ENCODE measurements at places on chromosomes 12 and 14.

- no peak for DNase-seq
Observed at GRCh38 chr12:47149146-47149545, 69.4 kb upstream of the AMIGO2 start.

GRCh38 chr12:108400056-108400455 lies 60.9 kb upstream of the CMKLR1 start:
- DNase-seq: no peak

- no peak for DNase-seq
Observed at GRCh38 chr14:106787626-106788025, 1261.2 kb downstream of the TMEM121 start.

GRCh38 chr12:53719649-53720048 lies 7.6 kb downstream of the CALCOCO1 start:
- DNase-seq: no peak

- DNase-seq: no peak
Observed at GRCh38 chr12:5570416-5570815, 138.5 kb downstream of the NTF3 start.

- no peak for DNase-seq
Observed at GRCh38 chr12:93273834-93274564, 103.7 kb upstream of the NUDT4 start.

- DNase-seq: no peak
Observed at GRCh38 chr12:87720967-87721366, 308.2 kb downstream of the C12orf50 start.

DNA sequence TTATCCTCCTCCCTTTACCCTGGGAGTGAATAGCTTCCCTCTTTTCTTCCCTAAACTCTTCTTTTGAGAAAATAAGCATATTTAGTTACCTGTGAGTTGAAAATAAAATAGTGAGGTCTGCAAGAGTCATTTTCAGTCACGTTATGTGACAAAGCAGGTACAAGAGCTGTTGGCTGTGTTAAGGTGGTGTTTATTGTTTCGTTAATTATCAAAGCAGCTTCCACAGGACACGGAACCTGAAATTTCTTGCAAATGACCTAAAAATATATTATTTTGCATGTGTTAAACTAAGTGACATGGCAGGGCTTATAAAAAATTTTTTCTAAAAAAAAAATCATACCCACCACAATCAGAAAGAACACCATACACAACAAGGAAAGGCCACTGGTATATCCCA lies 8.3 kb downstream of the SLC38A2 start:
- no peak for DNase-seq

DNA sequence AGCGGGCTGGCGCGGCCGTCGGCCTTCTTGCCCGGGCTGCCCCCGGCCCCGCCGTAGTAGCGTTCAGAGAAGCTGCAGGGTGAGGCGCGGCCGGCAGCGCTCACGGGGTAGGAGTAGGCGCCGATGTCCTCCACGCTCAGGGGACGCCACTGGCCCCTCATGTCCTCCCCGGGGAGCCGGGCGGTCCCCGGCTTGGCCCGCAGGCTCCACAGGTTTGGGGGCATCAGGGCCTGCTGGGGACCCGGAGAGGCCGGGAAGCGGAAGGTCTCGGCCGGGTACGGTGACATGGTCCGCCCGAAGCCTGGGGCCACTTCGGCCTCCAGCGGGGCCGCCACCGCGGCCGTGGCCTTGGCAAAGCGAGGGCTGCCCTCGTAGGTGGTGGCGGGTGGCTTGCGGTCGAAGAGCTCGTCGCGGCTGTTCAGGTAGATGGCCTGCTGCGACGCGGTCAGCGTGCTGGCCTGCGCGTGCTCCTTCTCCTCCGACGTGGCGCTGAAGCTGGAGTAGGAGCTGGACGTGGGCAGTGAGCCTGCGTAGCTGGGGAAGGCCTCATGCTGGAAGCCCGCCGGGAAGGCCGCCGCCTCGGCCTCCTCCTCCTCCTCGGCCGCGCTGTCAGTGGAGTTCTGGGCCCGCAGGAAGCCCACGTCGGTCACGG lies 48.7 kb downstream of the BEGAIN start:
- no peak for DNase-seq

DNA sequence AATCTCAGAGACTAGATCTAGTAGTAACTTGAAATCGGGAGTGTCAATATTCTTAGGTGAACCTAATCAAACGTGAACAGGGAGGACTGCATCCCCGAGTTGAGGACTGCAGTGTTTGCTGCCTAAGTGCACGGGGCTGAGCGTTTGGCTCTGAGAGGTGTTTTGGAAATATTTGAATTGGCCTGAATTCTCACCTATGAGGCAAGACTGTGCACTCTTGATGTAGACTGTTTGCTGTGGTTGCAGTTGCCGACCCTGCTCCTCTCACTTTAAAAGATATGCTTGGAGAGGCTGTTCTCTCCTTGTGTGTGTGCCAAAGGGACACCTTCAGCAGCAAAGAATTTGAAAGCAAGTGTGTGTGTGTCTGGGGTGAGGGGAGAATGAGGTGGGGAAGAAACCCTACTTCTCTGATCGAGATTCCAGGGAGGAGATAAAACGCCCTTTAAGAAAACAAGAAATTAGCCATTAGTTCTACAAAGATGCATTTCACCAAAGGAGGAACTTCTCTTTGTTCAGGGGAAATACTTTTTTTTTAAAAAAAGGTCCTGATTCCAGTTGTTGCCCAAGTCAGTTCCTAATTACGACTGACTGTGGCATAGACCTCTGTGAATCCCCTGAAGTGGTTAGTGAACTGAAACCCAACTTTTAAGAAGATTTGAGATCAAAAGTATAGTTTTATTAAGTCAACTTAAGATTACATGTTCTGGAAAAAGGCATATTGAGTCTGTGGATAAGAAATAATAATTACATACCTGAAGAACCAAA lies 106.6 kb downstream of the DYRK2 start:
- DNase-seq: no peak

DNA sequence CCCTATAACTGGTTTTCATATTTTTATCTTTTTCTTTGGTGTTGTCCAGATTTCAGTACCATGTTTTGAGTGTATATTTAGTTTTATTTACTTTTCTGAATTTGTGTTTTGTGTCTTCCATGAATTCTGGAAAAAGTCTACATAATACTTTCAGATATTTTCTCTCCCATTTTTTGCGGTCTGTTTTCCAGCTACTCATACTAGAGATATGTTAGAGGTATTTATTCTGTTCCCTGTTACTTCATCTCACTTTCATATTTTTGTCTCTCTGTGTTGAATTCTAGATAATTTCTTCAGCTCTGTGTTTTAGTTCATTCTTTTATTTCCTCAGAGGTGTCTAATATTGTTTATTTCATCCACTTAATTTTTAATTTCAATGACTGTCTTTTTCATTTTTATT lies 74.2 kb downstream of the IFT81 start:
- DNase-seq: no peak

DNA sequence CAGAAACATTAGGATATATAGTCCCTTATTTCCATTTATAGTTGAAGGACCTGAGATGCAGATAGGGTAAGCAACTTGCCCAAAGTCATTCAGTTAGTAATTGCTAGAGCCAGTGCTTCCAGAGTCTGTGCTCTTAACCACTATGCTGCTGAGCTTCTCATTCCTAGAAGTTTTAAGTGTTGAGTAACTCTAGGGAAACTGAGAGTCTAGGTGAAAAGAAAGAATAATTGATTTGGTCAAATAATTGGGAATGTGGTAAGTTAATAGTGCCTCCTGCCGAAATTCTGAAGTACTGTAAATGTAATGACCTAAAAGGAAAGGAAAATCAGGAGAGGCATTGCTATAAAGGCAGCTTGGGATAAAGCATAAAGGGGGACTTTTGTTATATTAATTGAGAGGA lies 14.1 kb downstream of the PYROXD1 start:
- DNase-seq: no peak

DNA sequence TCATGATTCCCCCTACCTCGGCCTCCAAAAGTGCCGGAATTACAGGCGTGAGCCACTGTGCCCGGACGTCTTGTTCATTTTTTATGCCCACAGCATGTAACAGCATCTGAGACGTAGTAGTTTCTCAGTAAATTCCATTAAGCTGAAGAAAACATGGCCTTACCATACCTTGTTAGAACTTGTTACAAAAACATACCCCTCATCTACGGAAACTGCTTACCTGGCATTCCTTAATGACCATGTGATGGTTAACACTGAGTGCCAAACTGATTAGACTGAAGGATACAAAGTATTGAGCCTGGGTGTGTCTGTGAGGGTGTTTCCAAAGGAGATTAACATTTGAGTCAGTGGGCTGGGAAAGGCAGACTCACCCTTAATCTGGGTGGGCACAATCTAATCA lies 186.8 kb downstream of the CEP128 start:
- DNase-seq: no peak

DNA sequence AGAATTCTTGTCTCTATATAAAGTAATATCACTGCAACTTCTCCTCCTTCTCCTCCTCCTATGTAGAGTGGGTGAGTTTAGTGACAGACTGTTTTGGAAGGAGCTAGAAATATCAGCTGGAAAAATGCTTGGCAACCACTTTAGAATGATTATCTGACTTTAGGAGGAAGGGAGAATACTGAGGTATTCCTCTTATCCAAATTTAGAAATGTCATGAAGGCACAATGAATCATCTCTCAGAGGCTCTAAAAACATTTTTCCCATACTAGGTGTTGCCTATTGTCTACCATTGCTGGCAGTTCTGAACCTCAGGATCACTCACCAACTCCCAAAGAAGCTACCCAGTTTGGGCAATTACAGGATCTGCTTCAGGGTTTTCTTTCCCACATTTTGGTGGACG lies 306.6 kb upstream of the ATP2B1 start:
- DNase-seq: no peak

DNA sequence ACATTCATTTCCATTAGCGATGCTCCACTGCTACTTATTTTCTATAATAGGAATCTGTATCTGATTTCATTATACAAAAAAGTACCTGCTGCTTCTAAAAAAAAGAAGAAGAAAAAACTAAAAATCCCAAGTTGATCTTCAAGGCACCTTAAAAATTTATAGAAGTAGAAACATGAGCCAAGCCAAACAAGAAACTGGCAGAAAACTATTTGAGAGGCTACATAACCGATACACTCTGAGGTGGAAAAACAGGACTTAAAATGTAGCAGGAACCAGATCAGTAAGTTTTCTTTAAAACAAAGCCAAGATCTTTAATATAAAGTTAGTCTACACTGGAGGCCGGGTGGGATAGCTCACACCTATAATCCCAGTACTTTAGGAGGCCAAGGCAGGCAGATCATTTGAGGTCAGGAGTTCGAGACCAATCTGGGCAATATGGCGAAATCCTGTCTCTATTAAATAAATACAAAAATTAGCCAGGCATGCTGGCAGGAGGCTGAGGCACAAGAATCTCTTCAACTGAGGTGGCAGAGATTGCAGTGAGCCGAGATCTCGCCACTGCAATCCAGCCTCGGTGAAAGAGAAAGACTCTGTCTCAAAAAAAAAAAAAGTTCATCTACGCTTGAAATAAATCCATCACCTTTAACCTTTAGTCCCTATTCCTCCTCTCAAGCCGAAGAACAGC lies 278.6 kb downstream of the MED13L start:
- no peak for DNase-seq

GRCh38 chr12:10082117-10082874 lies 16.5 kb downstream of the CLEC1A start:
- DNase-seq: no peak

DNA sequence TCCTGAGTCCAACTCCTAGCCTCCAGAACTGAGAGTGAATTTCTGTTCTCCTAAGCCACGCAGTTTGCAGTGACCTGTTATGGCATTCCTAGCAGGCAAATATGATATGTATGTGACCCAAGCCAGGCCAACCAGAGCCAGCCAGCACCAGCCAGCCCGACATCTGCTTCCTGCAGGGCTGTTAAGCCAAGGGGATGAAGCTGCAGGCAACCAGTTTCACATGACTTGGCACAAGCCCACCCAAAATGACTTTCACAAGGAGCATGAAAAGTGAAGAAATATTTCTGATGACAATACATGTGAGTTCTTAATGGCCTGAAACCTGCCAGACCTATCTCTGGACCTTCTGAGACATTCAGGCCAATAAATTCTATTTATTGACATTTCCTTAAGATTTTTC lies 68.1 kb downstream of the ITPK1 start:
- no peak for DNase-seq

DNA sequence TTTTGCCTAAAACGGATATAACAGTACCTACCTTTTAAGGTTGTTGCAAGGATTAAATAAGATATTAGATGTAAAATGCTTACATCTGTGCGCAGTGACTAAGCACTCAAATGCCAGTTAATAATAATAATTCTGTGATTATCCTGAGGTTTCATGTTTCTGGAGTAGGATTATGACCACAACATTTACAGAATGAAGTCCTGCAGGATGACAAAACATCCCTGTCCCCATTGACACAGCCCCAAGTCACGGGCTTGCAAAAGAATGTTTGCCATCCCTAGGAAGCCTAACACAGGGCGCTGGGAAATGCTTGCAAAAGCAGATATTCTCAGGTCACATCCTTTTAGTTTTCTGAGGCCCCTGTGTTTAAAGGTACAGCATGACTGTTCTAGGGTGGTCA lies 20.1 kb downstream of the SUSD6 start:
- DNase-seq: no peak

DNA sequence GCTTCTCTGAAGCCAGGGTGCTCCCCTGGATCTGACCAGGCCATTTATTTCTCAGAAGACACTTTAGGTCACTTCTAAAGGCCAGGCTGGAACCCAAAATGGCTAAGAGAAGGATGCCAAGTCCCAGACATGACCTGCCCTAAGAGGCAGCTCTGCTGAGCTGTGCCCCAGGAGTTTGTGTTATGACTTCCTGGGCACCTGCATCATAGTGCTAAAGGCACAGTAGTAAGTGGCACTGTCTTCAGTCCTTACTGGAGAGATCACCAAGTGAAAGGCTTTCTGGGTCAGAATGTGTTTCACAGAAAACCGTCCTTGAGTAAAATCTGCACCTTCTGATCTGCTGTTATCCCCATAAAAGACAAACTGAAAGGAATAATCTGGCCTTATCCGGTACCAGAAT lies 120.2 kb downstream of the DAD1 start:
- DNase-seq: no peak

DNA sequence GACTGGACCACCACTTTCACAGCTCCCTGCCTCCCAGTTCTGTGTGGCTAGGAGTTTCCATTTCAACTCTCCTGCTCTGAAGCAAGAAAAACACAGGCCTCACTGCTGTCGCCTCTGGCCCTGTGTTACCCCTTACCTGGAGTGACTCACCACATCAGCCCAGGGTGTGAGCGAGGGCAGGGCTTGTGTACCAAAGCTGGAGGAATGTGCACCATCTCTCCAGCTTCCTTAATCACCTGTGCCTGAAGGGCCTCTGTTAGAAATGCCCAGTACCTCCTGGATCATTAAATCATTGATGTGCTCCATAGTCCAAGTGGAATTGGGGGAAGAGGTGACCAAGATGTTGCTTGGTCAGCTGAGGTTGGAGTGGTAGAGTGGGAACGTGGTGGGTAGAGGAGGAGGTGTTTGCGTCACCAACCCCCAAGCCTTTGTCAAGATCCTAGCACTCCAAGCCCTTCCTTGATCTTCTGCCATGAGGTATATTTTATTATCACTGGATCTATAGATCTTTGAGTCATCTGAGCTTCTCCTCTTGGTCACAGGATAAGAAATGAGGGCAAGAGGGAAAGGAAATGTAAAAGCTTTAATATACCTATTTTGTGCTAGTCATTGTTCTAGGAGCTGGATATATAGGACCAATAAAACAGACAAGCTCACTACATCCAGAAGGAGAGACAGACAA lies 51.3 kb downstream of the SSPN start:
- peak; percentile 84 for DNase-seq

GRCh38 chr12:38282886-38283285 lies 33.7 kb upstream of the ALG10B start:
- DNase-seq: no peak
